ENCODE measurements at places on chromosomes 2 and 18.
A peak's percentile ranks its signal among the peaks of the same experiment; 100 is the strongest.

GRCh38 chr18:13387855-13388548 is 169.4 kb downstream of the LDLRAD4 start:
- DNase-seq, result no peak

- DNase-seq, result no peak
Measured at GRCh38 chr2:182300608-182301007, 126.2 kb downstream of the PDE1A start.

DNA sequence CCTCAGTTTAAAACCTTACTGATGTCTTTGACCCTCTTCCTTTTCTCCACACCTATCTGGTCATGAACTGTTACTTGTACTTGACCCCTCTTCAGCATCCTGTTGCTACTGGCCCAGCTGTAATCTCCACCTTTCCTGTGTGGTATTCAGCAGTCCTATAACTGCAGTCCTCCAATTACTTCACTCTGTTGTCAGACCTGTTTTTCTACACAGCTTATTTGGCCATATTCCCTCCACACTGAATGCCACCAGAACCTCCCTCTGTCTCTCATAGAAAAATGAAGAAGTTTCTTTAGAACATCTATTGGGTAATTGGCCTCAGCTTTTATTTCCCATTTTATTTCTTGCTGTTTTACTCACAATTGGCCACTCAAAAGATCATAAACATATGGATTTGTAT is 155.4 kb downstream of the ASXL3 start:
- DNase-seq, result no peak

- no peak for DNase-seq
Measured at GRCh38 chr2:37698931-37699481, 27.6 kb upstream of the CDC42EP3 start.

GRCh38 chr2:126858991-126859390 is 39.7 kb upstream of the TEX51 start:
- DNase-seq, result no peak

DNA sequence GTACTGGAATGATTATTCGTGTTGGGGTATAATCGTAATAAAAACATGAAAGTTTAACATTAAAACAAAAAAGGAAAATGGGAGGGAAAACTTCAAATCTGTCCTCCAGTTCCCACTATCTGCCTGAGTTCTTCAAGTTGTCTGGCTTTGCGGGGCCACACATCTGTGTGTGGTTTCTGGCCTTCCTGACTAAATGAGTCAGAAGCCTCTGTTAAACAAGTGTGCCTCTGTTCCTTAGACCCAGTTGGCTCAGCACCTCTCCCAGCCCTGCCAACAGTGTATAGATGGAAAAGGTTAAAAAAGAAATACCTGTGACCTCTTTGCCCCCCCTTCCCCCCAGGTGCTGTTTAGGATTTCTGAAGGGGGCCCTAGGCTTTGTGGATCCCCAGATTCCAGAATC is 30.2 kb downstream of the XDH start:
- DNase-seq, result no peak

- peak; percentile 88 for DNase-seq
Measured at GRCh38 chr18:48896875-48897511, 53.8 kb downstream of the SMAD7 start.

- DNase-seq, result no peak
Measured at GRCh38 chr2:170217778-170218251, 39.9 kb downstream of the MYO3B start.

DNA sequence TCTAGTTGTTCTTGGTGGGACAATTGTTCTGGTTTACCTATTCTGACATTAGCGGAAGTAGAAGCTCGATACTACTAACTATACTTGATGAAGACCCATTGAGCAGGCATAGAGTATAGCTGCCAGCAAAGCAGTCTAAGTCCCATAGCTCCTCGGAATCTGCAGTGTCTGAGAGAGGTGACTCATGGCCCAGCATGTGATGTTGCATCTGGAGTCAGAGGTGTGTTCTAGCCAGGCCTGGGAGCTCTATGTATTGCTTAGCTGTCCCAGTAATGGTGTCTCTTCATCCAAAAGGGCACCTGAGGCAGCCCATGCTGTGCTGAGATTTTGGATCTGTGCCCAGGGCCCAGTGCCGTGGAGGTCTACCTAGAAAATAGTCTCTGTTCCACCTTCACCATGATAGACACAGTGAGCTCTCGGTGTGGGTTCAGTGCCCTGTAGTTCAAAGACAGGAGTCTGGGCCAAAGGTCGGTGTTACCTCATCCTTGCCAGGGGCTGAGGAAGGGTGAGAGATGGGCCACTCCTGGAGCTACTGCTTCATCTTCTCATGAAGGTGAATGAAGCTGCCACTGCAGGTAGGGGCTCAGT is 47.3 kb downstream of the MEX3C start:
- DNase-seq, result no peak

DNA sequence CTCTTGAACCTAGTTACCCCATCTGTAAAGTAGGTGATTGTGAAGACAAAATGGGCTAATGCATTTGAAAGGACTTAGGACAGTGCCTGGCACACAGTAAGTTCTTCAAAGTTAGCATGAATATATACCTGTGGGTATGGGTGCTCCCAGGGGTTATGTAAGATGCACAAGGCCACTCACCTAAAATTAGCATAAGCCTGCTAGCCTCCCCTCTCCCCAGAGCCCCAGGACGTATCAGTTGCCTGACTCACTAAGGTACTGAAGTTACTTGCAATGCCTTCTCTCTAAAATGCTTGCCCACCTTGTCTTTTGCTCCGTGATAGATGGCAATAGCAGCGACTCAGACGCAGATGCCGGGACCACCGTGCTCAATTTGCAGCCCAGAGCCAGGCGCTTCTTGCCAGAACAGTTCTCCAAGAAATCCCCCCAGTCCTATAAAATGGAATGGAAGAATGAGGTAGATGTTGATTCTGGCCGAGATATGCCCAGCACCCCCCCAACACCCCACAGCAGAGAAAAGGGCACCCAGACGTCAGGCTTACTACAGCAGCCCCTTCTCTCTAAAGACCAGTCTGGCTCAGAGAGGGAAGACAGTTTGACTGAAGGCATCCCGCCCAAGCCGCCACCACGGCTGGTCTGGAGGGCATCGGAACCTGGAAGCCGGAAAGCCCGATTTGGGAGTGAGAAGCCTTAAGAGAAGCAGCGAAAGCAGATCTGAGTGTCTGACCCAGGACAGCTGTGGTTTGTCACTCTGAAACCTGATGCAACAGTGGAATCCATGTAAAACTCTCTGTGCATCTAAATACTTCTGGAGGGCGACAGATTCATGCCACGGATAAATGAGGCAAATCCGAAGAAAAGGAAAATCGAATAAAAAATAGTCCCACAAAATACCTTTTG is 53.8 kb upstream of the TMEM182 start:
- DNase-seq, result no peak

DNA sequence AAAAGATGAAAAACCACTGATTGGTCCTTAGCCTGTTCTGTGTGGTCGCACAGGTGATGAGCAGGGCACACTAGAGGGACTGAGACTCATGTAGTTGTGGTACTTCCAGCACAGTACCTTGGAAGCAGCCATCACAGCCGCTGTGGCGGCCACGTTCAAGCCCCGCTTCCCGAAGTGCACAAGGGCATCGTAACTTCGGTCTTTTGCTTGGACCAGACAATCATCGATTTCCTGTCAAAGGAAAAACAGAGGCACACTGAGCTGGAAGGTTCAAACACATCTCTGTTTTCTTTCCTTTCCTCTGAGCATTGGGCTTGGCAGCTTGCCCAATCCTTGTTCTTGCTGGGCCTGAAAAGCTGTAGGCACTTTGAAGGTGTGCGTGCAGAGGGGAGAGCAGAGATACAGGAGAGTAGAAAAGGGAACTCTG is 52.6 kb downstream of the MRPL35 start:
- DNase-seq, result no peak

- no peak for DNase-seq
Measured at GRCh38 chr2:151111599-151112278, 149.9 kb downstream of the RBM43 start.

DNA sequence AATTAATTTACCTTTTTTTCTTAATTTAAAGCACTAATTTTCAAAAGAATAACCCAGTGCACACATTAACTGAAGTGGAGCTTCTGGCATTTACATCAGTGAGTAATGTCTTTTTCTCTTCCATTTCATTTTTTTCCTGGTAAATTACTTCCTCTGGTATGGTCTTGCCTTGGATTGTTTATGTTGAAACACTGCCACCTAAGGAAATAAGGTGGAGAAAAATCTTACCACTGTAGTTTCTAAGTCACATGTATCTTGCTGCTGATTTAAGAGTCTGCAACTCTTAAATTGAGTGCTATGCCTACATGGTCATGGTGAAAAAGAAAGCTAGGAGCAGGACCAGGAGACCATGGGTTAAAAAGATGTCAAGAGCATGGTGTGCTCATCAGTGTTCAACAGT is 51.0 kb downstream of the TTC27 start:
- no peak for DNase-seq

DNA sequence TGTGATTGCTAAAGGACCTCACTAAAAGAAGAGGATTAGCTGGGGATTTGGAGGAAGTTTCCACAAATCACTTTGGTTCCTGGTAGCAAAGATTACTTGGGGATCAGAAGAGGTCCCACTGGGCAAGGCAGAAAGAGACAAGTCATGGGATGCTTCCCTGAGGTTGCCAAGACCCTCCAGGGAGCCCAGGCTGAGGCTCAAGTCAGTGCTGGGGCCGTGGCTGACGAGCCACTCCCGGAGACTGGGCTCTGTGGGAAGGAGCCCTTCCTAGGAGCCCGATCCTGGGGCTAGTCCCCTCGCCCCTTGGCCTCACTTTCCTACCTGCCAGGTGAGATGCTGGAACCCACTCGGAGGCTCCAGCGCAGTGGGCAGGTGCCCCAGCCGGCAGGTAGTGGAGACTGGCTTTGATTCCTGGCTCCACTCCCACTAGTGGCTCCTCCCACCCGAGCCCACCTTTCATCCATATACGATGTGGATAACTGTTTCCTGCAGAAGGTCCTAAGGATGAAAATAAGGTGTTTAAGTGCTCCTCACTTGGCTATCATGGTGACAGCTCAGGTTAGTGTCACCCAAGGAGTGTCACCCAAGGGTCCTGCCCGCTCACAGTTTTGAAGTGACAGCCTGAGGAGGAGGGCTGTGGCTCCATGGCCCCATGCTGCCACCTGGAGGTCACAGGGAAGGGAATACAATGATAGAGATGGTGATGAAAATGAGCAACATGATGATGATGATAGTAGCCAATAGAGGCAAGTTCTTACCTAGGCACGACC is 100.5 kb downstream of the CAPN13 start:
- peak; percentile 82 for DNase-seq

DNA sequence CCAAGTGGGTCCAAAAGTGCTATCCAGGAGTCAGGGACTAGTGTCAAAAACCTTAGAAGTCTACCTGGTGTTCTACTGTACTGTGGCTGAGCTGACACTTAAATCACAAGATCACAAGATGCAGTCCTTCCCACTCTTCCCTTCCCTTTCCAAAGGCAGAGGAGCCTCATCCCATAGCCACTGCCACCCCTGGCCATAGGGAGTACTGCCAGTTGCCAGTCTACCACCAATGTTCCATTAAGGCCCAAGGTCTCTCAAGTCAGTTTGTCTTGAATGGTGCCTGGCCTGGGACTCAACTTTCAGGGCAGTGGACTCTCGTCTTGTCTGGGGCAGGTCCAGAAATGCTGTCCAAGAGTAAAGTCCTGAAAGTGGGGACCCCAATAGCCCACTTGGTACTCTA is 585.6 kb downstream of the NUP35 start:
- no peak for DNase-seq

- DNase-seq, result no peak
Measured at GRCh38 chr2:188378371-188378950, 86.8 kb downstream of the GULP1 start.

GRCh38 chr2:48507111-48507510 is 22.8 kb upstream of the STON1 start:
- no peak for DNase-seq

GRCh38 chr2:114119862-114120261 is 230.0 kb downstream of the ACTR3 start:
- DNase-seq, result no peak

GRCh38 chr2:158211502-158211901 is 109.8 kb downstream of the UPP2 start:
- no peak for DNase-seq

DNA sequence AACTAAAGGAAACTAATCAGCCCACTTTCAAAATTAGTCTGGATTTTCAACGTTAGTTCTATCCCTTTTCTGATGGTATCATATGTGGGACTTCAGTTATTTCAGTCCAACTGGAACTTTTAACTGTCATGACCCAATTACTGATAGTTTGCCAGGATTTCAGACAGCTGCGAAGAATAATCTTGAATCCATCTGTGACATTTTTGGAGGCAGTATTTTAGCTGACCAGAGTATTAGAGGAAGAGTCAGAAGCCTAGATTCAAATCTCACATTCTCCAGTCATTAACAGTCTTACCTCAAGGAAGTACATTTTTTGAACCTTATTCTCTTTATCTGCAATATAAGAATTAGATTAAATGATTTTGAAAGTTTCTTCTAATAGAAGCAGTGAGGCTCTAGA is 81.3 kb downstream of the PTRHD1 start:
- DNase-seq, result no peak

DNA sequence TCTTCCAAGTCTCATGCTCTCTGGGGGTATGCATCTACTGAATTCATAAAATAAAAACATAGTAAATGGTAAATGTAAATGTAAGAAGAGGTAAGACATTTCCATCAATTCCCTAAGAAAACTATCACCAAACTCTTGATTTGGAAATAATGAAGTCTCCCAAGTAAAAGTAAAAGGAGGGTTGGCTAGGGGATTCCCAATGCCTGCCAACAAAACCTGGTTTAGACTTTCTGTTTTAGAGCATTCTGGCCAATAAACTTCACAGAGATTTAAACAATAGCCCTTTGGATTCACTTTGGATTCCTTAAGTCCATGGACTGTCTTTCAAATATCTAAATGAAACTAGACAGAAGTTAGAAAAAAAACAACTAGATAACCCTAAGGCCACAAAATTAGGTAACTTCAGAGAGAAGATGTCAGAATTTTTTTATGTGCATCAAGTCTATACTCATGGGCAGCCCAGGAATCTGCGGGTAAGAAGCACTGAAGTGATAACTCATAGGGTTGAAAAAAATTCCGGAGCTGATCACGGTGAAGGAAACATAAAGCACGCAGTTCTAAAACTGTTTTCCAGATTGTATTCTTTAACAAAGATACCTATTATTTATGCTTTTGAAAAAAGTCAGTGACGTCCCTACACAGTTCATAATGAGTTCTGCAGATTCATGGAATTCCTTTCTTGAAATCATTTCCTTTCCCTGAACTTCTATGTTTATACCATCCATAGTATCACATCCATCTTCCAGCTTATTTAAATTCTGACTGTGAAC is 263.6 kb downstream of the AFF3 start:
- no peak for DNase-seq

- no peak for DNase-seq
Measured at GRCh38 chr2:119849838-119850565, 90.3 kb downstream of the PTPN4 start.

GRCh38 chr18:34632321-34632720 is 77.8 kb upstream of the DTNA start:
- no peak for DNase-seq

Measured in Right ventricle myocardium inferior (tissue), 1 donor.